ENCODE measurements at places on chromosomes 16 and 17.

GRCh38 chr17:58043221-58044181 is 36.5 kb upstream of the SRSF1 start:
- DNase-seq = no peak

GRCh38 chr16:4481526-4481925 is 5.3 kb downstream of the HMOX2 start:
- DNase-seq = no peak

DNA sequence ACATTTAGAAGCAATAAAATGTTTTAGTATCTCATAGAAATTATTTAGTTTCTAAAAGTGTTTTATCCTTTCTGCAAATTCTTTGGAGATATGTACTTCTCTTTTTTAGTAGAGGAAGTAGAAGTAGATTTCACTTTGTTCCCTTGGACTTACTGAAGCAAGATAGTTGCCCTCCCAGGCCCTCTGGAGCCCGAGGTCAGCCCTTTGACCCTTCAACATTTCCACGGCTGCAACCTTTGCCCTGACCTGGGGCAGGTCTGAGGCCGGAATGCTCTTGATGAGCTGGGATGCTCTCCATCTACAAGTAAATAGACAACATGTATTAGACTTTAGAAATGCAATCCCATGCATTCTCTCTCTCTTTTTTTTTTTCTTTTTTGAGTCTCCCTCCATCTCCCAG is 167.5 kb downstream of the CDK5R1 start:
- no peak for DNase-seq

DNA sequence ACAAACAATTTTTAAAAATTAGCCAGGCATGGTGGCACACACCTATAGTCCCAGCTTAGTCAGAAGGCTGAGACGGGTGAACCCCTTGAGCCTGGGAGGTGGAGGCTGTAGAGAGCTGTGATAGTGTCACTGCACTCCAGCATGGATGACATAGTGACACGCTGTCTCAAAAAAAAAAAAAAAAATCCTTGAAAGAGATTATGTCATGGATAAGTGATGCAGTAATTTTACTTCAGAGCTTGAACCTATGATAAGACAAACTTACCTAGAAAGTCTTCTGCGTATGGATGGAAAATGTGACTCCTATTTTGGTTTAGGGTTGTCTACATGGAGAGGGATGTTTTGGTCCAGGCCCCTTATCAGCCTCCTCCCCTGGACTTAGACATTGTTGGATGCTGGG is 51.8 kb downstream of the ELAC2 start:
- DNase-seq = no peak

DNA sequence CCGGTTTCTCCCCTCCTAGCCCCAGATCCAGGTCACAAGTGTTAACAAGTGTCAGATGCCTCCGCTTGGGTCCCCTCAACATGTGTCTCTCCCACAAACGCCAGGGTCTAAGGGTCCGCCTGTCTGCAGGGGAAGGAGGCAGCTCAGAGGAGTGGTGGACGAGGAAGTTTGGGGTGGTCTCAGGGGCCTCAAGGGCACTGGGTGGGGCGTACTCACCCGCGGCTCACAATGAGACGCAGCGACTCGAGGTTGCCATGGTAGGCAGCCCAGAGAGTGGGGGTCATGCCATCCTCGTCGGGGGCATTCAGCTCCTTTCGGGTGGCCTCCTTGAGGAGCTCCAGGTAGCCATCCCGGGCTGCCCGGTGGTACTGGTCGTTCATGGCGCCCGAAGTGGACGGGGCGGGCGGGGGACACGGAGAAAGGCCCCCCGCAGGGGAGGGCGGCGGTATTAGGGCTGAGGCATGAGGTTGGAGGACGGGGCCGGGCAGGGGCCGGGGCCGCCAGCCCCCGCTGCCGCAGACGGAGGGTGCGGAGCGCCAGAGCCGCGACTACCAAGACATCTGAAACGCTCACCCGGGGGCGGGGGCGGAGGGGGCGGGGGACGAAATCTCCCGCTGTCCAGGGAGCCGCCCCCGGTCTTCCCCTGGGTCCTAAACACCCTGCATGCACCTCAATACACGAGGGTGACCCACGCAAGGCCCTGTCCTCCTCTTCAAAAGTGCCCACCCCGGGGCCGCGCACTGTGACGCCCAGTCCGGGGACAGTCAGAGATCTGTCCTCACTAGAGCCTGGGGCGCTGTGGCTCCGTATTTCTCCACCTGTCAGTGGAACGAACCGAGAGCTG is at the start of gene USH1G:
Gene USH1G (minus strand): TSS at position 562 of the 844 bp plus-strand sequence. CDS start 182 bp downstream, at position 380.
- no peak for DNase-seq

- DNase-seq = no peak
These were observed 89.3 kb upstream of the NKD1 start for GRCh38 chr16:50458667-50459495.

DNA sequence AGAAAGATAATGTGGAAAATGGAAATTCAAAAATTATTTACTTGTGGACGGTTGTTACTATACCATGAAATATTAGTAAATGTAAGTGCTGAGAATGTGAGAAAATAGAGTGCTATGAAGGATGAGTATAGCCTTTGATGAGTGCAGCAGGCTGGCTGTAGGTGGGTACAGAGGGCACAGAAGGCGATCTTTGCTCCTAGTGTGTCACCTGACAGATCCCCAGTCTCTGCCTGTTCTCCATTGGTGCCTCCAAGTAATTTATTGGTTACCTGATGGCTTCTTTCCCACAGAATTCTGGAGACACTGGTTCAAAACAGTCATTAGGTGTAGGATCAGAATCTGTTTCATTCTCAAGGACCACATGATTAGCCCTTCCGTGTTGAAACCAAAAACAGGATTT is 28.9 kb downstream of the ABCA9 start:
- DNase-seq = no peak

DNA sequence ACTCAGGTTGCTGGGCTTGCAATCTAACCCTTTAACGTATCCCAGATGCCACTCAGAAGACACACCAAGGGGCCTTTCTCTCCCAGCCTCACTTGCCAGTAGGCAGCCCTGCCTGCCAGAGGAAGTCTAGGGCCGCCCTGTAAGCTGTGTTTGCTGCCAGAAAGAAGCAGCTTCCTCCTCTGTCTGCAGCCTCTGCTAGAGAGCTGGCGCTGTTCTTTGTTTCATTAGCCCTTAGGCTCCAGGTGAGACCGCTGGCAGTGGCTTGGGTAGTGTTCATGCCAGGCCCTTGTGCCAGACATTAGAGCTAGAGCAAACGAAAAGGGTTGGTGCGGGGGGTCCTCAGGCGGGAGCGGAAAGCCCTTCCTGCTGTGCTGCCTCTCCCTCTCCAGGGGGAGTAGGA is 8.9 kb downstream of the CTRL start:
- no peak for DNase-seq

- DNase-seq = peak; percentile 79
These were observed 354.6 kb downstream of the CDH8 start for GRCh38 chr16:61681673-61682072.

DNA sequence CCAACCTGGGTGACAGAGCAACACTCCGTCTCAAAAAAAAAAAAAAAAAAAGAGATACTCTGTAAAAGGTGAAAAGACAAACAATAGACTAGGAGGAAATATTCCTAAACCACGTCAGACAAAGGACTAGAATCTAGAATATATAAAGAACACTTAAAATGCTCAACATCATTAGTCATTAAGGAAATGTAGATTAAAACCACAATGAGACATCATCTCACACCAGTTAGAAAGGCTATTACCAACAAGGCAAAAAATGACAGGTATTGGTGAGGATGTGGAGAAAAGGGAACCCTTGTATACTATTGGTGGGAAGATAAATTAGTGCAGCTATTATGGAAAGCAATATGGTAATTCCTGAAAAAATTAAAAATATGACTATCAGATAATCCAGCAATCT is 903.1 kb upstream of the SOX9 start:
- DNase-seq = no peak

GRCh38 chr17:63537991-63538692 is 12.1 kb upstream of the DCAF7 start:
- no peak for DNase-seq

DNA sequence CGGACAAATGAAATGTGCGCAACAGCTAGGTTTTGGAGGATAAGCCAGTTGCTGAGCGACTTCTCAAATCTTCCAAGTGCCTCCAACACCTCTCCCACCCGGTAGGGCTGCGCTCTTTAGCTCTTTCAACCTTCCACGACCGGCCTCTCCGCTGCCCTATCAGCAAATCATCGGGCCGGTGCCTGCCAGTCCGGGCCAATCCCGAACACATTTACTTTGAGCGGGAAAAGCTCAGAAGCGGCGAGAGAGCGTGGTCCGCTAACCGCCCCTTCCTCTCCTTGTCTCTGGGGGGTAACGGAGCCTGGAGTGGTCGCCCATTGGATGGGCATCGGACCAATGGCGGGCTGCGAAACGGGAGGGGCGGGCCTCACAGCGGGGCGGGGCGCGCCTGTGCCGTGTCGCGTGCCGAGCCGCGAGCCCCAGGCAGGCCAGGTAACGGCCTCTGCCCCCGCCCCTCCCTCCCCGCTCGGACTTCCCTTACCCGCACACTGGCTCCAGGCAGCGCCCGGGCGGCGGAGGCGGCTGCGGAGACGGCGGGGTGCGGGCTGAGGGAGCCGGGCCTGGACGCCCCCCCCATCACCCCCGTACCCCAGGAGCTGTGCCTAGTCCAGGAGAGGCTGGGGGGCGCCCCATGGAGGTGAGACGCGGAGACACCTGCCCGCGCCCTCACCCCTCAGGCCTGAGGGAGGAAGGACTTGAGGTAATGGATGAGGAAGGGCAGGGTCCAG is at the start of gene MEIOC:
Gene MEIOC (plus strand): TSS at position 486 of the 728 bp plus-strand sequence. CDS start 146 bp downstream, at position 632.
- no peak for DNase-seq

DNA sequence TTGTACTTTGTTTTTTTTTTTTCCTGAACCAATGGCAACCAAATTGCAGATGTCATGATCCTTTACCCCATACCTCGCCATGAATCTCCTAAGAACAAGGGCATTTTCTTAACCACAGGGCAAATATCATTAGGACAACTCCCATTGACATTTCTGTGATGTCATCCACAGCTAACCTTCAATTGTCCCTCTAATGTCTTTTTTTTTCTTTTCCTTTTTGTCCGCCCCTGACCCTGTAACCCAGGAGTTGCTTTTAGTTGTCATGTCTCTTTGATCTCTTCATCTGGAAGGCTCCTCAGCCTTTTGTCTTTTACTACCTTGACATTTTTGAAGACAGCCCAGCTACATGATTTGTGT is 410 bp upstream of the NAGPA start:
- no peak for DNase-seq

DNA sequence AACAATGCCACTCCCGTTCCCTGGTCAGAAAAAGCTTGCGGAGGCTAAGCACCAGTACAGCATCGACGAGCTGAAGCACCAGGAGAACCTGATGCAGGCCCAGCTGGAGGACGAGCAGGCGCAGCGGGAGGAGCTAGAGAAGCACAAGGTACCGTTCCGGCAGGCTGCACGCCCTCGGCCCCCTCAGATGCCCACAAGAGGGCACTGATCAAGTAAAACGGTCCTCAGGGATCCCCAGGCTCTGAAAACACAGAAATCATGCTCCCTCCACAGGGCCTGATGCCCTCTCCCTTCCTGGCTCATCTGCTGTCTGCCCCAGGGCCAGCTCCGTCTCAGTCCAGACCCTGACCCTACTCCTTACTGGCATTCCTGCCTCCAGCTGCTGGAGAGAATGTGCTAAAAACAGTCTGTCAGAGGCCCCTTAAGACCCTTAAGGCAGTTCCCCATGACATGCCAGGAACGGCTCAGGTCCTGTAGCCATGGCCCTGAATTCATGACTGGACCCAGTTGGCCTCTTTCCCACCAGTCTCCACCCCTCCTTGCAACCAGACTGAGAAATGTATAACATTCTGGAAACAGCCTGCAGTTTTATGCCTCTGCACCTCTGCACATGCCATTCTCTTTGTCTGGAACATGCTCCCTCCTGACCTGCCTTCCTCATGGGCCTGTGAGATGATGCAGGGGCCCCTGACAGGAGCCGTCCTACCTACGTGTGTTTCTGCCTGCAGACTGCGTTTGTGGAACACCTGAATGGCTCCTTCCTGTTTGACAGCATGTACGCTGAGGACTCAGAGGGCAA is 21.8 kb downstream of the DRC3 start:
- DNase-seq = no peak

DNA sequence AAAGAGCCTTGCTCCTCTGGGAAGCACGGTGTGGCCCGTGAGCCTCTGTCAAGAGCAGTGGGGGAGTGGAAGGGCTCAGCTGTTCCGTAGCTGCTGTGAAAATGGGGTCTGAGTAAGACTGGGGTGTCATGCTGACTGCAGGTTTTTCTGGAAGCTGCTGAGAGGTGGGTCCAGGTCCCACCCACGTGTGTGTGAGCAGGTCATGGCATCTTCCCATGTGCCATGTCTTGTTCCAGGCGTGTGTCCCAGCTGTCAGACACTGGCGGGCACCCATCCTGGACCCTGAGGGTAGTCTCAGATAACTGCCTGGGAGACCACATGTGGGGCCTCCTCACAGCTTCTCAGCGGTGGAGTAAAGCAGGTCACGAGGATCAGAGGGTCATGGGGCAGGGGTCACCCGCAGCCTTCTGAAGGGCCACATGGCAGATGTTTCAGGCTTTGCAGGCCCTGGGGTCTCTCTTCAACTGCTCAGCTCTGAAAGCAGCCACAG is 92.9 kb downstream of the NPIPB11 start:
- no peak for DNase-seq

- DNase-seq = no peak
These were observed 412 bp upstream of the ADGRG3 start for GRCh38 chr16:57667526-57668262.
